Stimulated activated CD4-positive, alpha-beta T cell treated with anti-CD3 and anti-CD28 coated beads, Interleukin-4, amount 100 ng/mL, for 1 hour (primary cell): ENCODE measurements at places on chromosomes 5 and 9.
A peak's percentile ranks its signal among the peaks of the same experiment; 100 is the strongest.

DNA sequence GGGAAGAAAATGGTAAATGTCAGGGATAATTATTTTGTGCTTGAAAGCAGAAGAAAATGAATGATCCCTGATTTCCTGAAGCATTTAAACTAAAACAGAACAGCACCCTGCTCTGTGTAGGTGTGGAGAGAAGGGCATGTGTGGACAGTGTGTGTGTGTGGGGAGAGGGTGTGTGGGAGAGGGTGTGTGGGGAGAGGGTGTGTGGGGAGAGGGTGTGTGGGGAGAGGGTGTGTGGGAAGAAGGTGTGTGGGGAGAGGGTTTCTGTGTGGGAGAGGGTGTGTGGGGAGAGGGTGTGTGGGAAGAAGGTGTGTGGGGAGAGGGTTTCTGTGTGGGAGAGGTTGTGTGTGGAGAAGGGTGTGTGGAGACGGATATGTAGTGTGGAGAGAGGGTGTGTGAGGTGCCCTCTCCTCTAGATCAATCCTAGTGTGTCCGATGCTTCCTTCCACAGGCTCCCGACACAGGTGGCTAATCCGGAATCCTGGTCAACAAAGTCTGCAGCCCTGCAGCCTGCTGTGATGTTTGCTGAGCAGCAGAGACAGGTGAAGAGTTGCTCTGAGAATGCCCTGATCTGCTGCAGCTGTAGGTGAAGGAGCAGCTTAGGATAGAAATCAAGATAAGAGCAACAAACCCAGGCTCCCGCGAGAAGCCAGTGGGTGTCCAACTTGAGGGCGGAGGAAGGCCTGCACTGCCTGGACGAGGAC is 15.5 kb downstream of the IRX4 start:
- DNase-seq: no peak

- no peak for DNase-seq
These were observed 96.3 kb downstream of the ADAMTS12 start for GRCh38 chr5:33795496-33795895.

- DNase-seq: no peak
These were observed 57.3 kb downstream of the ZFR start for GRCh38 chr5:32387211-32387610.

DNA sequence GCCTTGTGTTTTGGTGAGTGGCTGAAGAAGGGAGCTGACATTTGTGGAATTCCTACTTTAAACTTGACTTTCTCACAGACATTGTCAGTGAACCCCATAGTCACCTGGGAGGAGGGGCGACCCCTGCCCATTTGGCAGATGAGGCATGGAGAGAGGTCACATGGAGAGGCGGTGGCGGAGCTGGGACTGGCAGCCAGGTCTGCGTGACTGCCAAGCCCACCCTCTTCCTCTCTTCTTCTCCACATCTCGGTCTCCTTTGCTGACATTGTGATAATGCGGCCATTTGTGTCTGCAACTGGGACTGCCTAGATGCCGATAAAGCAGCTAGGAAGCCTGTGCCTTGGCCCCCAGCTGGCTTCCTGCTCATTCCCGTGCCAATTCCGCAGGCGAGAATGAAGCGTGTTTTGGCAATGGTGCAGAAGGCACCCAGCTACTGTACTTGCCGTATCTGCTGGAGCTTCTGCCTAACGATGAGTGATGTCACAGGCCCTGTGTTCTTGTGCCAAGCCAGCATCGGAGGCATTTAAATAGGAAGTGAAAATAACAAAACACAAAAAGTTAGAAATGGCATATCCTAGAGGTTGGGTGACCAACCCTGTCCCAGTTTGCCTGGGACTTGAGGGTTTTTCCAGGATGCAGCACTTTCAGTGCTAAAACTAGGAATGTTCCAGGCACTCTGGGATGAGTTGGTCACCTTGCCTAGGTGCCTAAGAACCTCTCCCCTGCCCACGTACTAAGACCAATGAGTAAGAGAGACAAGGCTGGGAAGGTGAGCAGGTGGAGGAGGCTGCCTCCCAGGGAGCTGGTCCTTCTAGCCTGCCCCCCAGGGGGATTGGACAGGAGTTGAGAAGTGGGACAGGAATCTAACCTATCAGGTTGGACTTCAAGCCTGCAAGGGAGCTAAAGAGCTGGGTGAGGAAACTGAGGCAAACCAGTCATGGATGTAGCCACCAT is 23.6 kb downstream of the OLFML2A start:
- DNase-seq: no peak

GRCh38 chr5:90408571-90409317 is 812 bp downstream of the CETN3 start:
- DNase-seq: no peak

GRCh38 chr9:74951725-74952151 is 974 bp downstream of the C9orf40 start:
- DNase-seq: peak; percentile 47
